ENCODE measurements at places on chromosomes 16 and 17.

DNA sequence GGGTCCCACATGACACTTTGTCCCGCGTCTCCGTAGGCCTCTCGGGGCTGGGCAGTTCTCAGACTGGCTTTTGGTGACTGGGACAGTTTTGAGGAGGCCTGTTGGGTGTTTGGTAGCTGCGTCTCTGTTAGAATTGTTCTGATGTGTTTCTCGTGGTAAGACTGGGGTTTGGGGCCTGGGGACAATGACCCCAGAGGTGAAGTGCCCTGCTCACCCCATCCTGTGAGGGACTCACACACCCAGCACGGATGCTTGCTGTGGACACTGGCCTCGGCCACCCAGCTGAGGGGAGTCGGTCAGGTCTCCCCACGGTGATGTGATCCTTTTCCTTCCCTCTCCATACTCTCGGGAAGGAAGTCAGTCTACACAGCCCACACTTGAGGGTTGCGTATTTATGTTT lies 50.3 kb downstream of the METRNL start:
- no peak for DNase-seq

GRCh38 chr16:11669380-11670146 lies 1.3 kb downstream of the SNN start:
- no peak for DNase-seq

DNA sequence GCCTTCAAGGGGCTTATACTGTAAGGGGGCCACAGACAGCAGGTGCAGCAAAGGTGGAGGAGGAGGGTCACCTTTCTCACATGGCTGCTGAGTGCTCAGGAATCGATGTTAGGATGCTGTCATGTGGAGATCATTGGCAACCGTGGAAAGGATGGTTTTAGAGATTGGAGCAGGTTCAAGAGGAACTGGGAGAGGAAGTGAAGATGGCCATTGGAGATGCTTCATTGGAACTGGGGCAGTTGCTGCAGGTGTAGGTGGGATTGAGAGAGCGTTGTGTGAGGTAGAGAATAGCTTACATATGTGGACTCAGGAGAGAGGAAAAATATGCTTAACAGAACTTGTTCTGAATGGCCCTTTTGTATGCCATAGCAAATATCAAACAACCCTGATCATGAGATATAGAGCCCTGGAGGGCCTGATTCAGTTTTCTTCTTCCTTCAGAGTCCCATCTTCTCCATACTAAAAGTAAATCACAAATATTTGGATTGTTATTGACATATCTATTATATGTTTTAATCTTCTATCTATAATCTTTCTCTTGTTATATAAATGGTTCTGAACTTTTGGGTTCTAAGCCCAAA lies 40.8 kb downstream of the LDHD start:
- no peak for DNase-seq

DNA sequence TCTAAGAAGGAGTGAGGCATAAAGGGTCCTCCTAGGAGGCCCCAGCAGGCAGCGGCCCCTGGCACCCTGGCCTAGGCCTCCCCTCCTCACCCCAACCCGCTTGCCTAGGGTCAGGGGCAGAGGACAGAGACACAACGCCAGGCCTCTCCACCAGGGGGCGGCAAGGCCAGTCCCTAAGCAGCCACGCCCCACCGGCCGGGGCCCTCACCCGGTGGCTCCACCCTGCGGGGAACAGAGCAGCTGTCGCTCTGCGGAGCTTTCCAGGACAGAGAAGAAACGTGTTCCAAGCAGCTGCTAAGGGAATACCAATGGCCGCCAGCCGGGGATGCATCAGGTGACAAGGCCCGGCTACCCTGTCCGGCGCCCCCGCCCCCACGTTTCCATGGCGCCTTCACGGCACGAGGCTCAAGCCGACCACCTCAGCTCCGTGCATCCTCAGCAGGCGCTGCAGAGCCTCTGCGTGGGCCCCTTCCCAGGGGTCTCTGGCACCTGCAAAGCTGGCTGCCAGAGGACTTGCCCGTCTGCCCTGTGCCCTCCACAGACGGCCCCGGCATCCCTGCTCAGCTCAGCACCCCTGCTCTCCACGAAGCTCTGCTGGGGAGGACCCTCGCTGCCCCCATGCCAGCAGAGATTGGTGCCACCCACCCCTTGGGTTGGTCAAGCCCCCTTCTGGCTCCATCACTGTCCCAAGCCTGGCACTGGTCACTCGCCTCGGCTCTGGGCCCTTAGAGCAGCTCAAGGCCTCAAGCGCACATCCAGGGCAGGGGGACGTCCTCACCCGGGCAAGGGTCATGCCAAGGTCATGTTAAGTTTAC lies 5.6 kb downstream of the ZNF598 start:
- DNase-seq = peak; percentile 83

GRCh38 chr16:19885451-19886072 lies 914 bp upstream of the GPRC5B start:
- no peak for DNase-seq

DNA sequence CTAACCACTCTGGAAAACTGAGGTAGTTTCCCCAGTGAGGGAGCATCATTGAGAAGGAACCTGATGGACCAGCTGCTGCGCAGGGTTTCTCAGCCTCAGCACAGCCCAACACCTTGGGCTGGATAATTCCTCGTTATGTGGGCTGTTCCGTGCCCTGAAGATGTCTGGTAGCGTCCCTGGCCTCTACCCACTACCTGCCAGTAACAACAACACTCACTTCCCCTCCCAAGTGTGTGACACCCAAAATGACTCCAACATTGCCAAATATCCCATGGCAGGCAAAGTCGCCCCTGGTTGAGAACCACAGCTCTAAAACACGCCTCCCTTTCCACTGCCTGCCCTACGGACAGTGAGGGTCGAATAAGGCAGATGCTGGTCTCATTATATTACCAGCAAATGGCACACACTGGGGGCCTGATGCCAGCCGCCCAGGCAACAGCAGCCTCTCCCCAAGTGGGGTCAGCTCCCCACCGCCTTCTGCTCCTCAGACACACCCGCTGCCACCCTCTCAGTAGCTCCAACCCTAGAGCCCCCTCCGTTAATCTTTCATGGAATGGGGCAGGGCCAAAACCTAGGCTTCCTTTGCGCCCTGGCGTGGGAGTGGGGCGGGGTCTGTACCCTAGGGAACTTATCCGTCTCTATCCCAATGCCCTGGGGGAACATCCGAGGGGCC lies 1.0 kb downstream of the RHBDF2 start:
- no peak for DNase-seq

DNA sequence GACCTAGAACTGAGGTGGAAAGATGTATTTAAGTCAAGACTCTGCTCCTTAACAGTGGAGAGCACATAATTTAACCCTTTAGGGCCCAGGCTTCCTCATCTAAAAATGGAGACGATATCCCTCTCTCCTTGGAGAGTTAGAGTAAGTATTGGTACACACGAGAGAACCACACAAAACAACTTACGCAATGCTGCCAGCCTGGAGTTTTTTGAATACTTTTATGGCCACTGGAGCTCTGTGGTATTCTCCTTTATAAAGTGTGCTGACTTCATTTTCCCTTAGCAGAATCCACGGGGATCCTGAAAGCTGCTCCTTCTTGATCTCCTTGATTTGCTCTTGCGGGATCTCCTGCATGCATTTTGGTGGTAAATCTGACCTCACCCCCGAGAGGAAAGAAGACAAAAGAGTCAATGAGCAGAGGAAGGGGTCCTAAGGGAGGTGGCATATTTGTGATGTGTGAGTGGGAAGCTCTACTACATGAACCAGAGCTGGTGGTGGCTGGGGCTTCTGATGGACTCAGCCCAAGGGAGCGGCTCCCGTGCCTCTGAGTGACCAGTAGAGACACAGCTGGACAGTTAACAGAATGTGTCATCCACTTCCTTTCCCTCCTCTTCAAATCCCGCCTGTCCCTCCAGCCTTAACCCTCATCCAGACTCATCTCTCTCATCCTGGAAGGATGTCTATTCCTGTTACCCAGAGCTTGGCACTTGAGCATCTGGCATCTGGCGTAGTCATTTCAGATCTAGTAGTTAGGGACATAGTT lies 9.4 kb downstream of the MLKL start:
- DNase-seq = no peak

DNA sequence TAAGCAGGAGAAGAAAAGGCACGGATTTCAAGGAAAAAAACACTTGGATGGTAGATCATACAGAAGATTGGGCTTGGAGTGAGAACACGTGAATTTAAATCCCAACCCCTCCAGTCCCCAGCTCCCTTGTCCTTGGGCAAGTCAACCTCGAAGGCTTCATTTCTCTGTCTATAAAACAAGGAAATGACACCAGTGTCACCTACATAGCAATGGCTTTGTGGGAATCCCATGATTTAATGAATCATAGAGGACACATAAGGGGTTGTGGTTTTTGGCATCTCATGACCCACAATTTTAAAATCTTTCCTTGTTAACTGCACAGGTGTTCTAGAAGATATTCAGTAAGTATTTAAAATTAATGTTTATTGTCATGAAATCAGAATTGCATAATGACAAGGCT lies 8.2 kb upstream of the CCL2 start:
- no peak for DNase-seq

DNA sequence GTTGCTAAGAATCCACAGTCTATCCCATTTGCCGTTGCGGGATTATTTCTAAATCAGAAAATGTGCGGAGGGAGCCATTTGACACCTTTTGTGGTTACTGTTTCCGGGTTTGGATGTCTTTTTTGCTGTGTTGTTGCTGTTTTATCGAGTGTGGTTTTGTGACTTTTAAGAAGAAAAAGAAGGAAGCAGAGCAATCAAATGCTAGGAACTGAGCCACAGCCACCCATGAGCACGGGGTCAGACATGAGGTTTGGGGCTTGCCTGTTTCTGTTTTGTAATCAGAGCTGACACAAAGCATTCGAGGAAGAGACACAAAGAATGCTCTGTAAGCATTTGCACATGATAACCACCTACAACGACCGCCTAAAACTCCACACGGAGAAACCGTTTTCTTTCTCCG lies 53.1 kb upstream of the CHMP6 start:
- DNase-seq = no peak

- DNase-seq = no peak
These were observed 5.0 kb upstream of the ADGRG1 start for GRCh38 chr16:57623251-57624043.

GRCh38 chr17:77254951-77255825 lies 114.4 kb downstream of the SEC14L1 start:
- no peak for DNase-seq

GRCh38 chr16:74296104-74296431 lies 546 bp upstream of the PSMD7 start:
- DNase-seq = no peak

- no peak for DNase-seq
These were observed 33.8 kb downstream of the VWA3A start for GRCh38 chr16:22126037-22126558.

- DNase-seq = no peak
These were observed 32.1 kb downstream of the MYH3 start for GRCh38 chr17:10624969-10625368.

DNA sequence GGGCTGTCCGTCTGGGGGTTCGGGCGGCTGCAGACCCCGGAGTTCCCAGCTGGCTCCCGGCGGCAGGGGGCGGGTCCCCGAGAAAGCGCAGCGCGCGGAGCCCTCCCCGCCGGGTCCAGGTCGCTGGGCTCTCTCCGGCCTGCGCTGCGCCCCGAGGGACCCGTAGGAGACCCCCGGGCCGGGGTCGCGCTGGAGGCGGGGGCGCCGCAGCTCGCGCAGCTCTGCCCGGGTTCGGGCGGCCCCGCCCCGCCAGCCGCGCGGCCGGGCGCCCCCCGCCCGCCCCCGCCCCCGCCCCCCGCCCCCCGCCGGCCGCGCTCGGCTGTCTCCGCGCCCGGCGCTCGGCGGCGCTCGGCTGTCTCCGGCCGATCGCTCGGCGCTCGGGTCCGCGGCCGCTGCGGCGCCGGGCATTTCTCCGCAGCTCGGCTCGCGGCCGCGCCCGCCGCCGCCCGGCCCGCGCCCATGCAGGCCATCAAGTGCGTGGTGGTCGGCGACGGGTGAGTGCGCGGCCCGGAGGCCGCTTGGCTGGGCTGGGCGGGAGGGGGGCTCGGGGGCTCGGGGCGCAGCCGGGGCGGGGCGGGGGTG lies at the start of gene RAC3:
Gene RAC3, plus strand, starts transcription at position 376 of the 582 bp plus-strand sequence. Its CDS starts 84 bp downstream, at position 460.
- DNase-seq = no peak

- no peak for DNase-seq
These were observed 225.6 kb downstream of the MSI2 start for GRCh38 chr17:57481910-57482391.

All from NCI-H1694 (cell line).